ENCODE measurements at places on chromosomes 3 and 15.

- no peak for DNase-seq
Measured at GRCh38 chr3:86653661-86654205, 337.2 kb downstream of the VGLL3 start.

GRCh38 chr15:48645558-48646330 is at the start of gene FBN1:
Gene FBN1, minus strand, starts transcription at chr15:48645709. Its CDS starts 940 bp downstream, at chr15:48644769.
- peak; percentile 79 for DNase-seq

DNA sequence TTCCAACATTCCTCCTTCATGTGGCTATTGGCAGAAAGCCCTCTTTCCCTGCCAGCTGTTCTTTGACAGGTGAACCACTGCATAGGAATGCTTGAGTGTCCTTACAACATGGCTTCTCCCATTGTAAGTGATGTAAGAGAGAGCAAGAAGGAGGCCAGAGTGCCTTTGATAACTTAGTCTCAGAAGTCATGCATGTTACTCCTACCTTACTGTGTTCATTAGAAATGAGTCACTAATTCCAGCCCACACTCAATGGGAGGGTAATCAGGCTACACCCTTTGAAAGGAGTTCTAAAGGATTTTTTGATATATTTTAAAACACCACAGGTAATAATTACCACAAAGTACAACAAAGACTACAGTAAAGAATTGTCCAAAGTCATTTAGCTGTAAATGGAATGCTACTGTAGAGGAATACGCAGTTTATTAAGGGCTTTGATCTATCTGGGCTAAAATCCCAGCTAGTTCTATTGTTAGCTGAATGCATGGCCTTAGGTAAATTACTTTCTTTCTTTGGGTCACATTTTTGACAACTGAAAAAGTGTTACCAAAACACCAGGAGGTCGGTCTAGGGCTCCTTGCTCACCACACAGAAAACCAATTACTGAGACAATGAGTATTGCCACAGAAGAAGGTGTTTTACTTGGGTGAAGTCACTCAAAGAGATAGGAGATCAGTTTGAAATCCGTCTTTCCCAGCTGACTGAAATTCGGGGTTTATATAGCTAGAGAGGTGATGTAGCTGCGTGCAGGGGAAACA is 154.9 kb downstream of the GRM7 start:
- no peak for DNase-seq

- DNase-seq = no peak
Measured at GRCh38 chr3:177905173-177906125, 630.8 kb upstream of the KCNMB2 start.

DNA sequence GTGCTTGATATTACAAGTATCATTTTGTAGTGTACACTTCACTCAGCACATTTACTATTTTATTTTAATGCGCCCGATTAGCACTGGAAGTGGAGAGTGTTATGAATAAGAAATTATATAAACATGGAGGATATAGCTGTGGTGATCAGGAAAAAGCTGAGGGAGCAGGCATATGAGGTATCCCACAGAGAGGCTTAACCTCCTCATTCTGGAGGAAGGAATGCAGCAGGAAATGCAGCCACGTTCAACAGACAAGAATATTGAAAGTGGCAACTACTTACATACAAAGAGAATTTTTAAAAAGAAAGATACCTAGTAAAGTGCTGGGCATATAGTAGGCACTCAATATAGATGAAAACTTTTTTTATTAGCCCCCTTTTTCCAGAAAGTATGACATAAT is 166.0 kb upstream of the SATB1 start:
- no peak for DNase-seq

GRCh38 chr15:77371850-77372563 is 47.9 kb downstream of the PEAK1 start:
- DNase-seq = no peak

DNA sequence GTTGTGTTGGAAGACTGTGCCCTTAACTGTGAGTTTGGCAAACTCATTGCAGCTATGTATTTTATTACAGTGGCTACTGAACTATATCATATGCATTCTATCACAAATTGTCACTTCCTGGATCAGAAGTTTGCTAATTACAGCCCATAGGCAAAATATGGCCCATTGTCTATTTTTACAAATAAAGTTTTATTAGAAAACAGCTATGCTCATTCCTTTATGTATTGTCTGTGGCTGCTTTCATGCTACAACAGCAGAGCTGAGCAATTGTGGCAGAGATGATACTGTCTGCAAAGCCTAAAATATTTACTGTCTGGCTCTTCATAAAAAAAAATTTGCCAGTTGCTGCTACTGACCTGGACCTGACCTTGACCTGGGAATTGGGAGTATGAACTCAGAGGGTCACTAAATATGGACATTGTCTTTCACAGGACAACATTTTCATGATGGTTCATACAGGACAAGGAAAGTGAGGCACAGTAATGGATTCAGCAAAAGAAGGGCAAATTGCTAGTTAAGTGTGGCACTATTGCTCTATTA is 316.9 kb downstream of the ZNF621 start:
- DNase-seq = no peak

- no peak for DNase-seq
Measured at GRCh38 chr3:116322750-116323375, 122.4 kb downstream of the LSAMP start.

GRCh38 chr3:52829482-52829881 is 990 bp downstream of the ITIH4 start:
- DNase-seq = no peak

GRCh38 chr3:31482493-31483200 is 50.1 kb upstream of the STT3B start:
- no peak for DNase-seq

All from WTC11 (cell line).